ENCODE measurements at places on chromosomes 2 and 18. TPM values are rescaled to one million over a fixed set of nuclear protein-coding genes. Genes with fewer than 3 reads are reported as not detected.

DNA sequence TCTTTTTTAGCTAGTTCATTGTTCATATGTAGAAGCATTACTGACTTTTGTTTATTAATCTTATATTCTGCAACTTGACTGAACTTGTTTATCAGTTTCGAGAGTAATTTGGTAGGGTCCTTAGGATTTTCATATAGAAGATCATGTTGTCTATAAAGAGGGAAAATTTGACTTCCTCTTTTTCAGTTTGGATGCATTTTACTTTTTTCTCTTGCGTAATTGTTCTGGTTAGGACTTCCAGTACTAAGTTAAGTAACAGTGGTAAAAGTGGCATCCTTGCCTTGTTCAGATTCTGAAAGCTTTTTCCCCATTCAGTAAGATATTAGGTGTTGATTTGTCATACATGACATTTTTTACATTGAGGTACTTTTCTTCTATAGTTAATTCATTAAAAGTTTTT lies 726.0 kb downstream of the KCNJ3 start:
- no peaks in the 10 kb centered on the region for H3K4me1 ChIP-seq
- no peak for DNase-seq
- H3K27ac ChIP-seq: no peak overlapping the region
- no peak overlapping the region for H3K4me3 ChIP-seq
- H3K36me3 ChIP-seq: no peaks in the 10 kb centered on the region

- no peaks in the 10 kb centered on the region for H3K36me3 ChIP-seq
- H3K4me3 ChIP-seq: peak overlapping the region; percentile 93
- peak overlapping the region; percentile 68 for H3K27ac ChIP-seq
- H3K4me1 ChIP-seq: peaks cover 26% of the 10 kb centered on the region
These were observed 1.0 kb downstream of the CYP26B1 start for GRCh38 chr2:72146347-72147302.

DNA sequence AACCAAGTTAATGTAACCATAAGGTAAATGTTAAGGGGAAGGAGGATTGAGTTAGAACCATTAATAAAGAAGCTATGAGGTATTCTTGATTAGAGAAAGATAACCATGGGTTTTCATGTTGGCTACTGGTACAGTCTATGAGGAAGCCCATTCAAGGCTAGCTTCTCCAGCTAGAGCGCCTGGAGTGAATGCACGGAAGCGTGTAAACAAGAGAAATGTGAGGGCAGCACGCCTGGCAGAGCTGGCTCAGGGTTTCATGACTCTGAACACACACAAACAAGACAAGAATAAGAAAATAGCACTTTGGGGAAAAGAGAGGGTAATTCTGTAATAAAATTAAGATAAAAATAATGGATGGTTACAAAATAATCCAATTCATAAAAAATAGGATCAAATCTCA lies 255.3 kb downstream of the PDE11A start:
- no peak for DNase-seq
- no peaks in the 10 kb centered on the region for H3K27me3 ChIP-seq
- H3K4me1 ChIP-seq: no peaks in the 10 kb centered on the region

DNA sequence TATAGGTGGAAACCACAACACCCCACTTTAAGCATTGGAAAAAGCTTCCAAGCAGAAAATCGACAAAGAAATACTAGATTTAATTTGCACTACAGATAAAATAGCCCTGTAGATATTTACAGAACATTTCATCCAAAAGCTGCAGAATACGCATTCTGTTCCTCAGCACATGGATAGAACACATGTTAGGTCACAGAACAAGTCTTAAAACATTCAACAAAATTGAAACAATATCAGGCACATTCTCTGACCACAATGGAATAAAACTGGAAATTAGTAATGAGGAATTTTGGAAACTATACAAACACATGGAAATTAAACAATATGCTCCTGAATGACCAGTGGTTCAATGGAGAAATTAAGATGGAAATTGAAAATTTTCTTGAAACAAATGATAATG lies 27.8 kb upstream of the XDH start:
- no peak for DNase-seq
- no peak overlapping the region for H3K27ac ChIP-seq
- H3K4me1 ChIP-seq: no peaks in the 10 kb centered on the region
- no peaks in the 10 kb centered on the region for H3K27me3 ChIP-seq
- H3K36me3 ChIP-seq: no peaks in the 10 kb centered on the region

DNA sequence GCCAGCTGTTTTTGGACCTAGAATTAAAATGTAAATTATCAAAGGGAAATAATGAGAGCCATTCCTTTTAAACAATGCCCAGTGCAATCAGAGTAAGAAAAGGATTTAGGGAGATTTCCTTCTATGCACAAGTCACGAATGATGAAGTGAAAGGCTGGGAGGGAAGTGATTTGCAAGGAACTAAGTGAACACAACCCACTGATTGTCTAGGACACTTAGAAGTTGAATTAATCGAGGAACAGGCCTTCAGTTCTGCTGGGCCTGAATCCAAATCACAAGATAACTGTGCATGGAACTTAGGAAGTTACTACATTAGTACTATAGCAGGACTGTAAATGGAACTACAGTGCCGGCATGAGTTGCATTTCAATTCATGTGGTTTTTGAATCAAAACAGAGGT lies 17.7 kb downstream of the MAP2 start:
- H3K36me3 ChIP-seq: no peaks in the 10 kb centered on the region
- no peak for DNase-seq

ERFE gene
- 0.29 TPM for total RNA-seq
